ENCODE measurements at places on chromosomes 7 and 10.

GRCh38 chr7:98294798-98295382 lies 13.4 kb downstream of the BRI3 start:
- no peak for DNase-seq

DNA sequence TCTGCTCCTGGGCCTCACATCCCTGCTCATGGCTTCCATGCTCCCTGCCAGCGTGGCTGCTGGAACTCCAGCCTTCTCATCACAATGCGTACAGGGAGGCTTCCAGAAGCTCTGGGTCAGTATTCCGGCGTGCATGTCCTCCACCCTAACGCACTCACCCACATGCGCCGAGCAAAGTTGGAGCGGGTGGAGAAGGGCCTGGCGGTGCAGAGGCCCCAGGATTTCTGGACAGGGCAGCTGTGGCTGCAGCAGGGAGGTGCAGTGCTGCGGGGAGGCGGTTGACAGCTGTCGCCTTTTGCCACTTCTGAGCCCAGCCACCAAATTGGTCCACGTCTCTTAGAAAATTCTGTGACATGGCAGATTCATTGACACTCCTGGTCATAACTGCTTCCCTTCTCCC lies 33.6 kb upstream of the FAM20C start:
- no peak for DNase-seq

GRCh38 chr10:89888321-89889070 lies 187.1 kb downstream of the KIF20B start:
- no peak for DNase-seq

DNA sequence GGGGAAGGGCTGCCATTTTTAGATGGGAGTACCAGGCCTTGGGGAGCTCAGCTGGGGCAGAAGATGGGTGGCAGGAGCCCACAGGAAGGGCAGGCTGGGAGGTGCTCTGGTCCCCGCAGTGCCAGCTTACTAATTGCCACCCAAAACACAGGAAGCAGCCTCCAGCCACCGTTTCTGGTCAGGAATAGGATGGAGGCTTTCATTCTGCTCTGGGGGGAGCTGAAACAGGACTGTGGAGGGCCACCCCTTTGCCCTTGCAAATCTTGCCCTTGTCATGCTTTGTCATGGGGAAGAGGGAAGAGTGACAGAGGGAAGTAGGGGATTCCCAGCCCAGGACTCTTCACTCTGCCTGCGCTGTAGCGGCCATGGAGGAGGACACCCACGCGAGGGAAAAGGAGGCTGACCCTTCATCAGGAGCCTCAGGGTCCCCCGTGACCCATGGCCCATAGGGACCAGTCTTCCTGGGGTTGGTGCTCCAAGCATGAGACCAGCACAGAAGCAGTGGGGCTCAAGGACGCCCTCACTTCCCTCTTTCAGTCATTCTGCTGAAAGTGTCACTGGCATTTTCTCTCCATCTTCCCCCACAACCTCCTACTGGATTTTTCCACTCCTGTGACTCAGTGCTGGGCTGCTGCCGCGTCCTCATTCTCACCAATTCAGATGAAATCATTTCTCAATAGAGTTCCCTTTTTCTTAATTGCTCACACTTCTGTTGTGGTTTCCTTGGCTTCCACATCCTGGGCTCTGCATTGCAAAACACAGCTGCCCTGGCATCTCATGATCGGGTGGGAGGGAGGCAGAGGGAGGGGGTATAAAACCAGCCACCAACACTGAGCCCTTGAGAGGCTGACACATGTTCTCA lies 61.9 kb downstream of the MKI67 start:
- peak; percentile 34 for DNase-seq

- no peak for DNase-seq
Measured at GRCh38 chr7:158603773-158604755, 16.4 kb upstream of the PTPRN2 start.

- DNase-seq, result no peak
Measured at GRCh38 chr7:106737202-106737562, 76.2 kb upstream of the CCDC71L start.

DNA sequence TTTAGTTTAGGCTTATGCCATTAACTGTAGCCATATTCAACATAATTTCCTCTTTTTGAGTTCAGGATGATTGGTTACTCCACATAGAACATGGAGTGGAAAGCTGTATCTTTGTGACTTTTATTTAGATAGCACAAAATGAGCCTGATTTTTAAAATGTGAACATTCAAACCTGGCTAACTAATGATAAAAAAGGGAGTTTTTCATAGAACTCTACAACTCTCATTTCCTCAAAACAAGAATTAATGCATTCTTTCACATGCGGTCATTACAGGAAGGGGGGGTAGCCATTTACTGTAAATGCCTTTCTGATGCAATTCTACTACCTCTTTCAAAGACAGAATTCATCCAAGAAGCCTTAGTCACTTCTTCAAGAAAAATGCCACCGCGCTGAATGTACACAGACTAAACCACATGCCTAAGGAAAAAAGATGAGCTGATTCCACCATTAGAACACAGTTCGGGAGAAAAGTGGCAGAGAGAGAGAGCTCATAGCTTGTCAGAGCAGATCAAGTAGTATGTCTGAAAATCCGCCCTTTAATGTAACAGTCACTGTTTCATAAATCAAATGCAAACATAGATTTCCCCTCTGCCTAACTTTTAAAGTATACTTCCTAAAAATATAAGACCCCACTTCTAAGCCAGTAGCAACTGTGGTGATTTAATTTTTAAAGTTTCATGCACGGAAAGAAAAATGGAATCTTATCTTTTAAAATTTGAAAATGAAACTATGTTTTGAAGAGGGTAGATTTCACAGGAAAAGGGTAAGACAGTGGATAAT lies 226.4 kb upstream of the KLF14 start:
- no peak for DNase-seq

Data from stimulated activated CD8-positive, alpha-beta memory T cell treated with anti-CD3 and anti-CD28 coated beads, Interleukin-2, amount 100 ng/mL, for 1 hour (primary cell).